ENCODE measurements at places on chromosomes 2 and 18.

DNA sequence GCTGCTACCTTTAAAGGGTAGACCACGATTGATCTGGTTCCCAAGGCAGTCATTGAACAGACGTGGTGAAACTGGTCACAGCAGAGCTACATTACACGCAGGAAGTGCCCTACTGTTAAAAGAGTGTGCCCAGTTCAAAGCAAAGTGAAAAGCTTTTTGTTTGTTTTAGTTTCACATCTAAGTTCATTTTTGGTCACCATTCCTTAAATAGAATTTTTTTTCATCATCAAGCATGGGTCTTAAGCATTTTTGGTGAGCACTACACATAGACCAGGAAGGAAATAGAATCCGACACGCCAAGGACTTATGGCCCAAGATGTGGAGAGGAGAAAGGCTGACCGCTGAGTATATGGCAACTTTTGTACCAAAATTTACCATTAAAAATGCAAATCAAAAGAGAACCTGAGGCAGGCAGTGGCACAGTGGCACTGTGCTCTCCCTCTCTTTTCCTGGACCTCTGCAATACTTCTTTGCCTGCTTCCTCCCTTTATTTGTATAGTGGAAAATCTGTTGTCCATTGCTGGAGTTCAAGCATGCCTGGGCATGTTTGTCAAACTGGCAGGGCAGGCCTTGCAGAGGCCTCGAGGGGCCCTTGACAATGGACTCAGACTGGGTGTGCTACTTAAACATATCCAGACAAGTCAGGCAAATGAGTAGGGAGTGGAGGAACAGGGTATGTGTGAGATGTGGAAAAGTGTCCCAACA, 42.6 kb upstream of the HNRNPA3 start:
- no peak for DNase-seq

DNA sequence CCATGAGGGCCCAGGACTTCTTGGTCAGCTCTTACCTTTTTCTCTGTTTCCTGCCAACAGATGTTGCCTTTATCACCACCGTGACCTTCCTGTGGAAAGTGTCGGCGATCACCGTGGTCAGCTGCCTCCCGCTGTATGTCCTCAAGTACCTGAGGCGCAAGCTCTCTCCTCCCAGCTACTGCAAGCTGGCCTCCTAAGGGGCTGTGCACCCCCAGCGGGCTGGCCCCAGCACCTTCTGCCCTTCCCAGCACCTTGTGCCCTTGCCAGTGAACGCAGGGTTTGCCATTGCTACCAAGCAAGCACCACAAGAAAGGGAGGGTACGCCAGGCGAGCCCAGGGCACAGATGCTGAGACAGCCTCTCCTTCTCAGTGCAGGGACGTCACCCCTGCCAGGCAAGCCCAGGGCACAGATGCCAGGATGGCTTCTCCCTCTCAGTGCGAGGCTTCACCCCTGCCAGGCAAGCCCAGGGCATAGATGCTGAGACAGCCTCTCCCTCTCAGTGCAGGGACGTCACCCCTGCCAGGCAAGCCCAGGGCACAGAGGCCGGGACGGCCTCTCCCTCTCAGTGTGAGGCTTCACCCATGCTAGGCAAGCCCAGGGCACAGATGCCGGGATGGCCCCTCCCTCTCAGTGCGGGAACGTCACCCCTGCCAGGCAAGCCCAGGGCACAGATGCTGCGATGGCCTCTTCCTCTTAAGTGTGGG, 18.4 kb upstream of the NFATC1 start:
- DNase-seq, result no peak

- DNase-seq, result peak; percentile 90
Observed at GRCh38 chr2:174024524-174025270, 59.5 kb upstream of the SP3 start.

- no peak for DNase-seq
Observed at GRCh38 chr2:68454719-68455118, 12.4 kb downstream of the FBXO48 start.

GRCh38 chr2:187982668-187983067, 309.0 kb upstream of the GULP1 start:
- DNase-seq, result peak; percentile 92

All from astrocyte of the spinal cord (primary cell).